ENCODE measurements at places on chromosomes 1 and 21.
A peak's percentile ranks its signal among the peaks of the same experiment; 100 is the strongest.

GRCh38 chr1:67110352-67110751 lies 24.4 kb downstream of the C1orf141 start:
- DNase-seq: no peak

DNA sequence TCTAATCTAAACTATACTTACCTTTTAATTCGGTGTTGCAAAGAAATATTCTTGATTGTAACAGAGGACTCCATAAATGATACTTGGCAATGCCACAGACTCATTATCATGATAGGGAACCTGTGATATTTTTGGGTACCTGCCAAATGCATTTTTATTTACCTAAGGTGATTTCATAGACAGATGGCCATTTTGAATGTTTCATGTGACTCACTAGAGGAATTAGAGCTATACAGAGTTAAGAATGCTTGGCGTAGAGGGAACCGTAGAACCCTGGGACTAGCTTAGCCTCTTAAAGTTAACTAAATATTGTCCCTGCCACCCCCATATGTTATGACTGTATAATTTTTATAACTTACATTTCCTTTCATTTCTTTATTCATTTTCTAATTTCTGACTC lies 136.1 kb downstream of the DISP1 start:
- no peak for DNase-seq

- no peak for DNase-seq
These were observed 62.5 kb downstream of the WDR64 start for GRCh38 chr1:241714321-241715218.

DNA sequence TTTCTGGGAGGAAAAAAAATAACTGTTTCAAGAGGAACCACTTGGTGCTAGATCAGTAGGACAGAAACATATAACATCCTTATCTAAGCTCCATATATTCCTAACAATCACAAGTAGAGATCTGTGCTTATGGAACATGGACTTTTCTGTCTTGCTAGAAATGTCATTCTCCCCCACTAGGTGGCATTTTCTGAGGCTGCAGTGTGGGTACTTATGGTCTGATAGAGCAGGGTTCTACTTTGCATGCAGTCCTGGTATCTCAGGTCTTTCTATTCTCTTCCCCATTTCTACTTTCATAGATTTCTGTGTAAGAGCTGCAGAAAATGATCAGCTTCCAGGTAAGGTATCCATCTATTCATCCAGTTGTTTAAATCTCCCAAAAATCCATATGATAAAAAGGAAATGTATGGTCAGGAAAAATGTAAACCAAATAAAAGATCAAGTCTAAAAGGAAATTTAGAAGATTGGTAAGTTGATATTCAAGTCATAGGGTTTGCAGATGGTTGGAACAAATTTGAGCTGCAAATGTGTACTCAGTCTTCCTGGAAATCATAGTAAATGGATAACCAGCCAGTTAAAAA lies 1.5 kb downstream of the ZNF684 start:
- no peak for DNase-seq

- no peak for DNase-seq
These were observed 1.6 kb downstream of the COL11A1 start for GRCh38 chr1:103106426-103107341.

DNA sequence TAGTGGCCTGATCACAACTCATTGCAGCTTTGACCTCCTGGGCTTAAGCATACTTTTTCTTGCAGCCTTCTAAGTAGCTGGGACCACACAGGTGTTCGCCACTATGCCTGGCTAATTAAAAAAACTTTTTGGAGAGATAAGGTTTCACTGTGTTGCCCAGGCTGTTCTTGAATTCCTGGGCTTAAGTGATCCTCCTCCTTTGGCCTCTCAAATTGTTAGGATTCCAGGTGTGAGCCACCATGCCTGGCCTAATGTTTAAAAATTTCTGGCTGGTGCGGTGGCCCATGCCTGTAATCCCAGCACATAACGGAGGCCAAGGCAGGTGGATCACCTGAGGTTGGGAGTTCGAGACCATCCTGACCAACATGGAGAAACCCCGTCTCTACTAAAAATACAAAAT lies 24.4 kb downstream of the YTHDF2 start:
- DNase-seq: no peak

DNA sequence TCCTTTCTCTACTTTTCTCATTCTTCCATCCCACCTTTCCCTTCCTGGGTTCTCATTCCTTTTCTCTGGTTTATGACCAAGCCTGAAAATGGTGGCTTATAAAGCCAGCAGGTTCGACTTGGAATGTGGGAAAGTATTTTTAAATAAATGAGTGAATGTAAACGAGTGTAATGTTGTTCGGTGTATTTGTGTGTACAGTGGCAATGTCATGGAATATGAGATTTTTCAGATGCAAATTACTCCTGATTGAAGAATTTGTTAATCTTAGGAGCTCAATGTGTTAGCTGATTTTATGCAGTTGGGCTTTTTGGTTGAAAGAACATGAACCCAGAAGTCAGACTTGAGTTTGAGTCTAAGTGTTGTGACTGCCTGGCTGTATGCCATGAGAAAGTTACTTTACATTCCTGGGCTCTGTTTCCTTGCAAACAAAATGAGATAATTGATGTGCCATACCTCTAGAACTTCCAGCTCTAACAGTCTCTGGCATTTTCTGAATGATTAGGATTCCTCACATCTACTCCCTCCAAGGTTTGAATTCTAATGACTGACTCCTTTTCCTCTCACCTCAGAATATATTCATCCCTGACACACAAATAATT lies 6.6 kb downstream of the SGIP1 start:
- no peak for DNase-seq

DNA sequence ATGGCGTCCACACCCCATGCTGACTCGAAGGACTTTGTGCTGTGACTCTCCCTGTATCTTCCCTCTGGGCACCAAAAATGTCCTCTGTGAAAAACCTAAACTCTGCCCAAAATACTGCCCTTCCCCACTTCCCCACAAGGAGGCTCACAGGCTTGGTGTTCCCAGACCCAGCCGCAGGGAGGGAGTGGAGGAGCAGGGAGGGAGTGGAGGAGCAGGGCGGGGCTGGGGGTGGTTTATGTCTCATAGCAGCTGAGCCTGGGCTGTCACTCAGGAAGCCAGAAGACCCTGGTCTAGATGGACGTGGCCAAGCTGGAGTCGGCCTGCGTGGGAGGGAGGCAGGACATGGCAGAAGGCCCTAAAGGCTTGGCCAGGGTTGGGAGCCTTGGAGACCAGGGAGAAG lies 461.7 kb downstream of the PTPRU start:
- no peak for DNase-seq

- no peak for DNase-seq
These were observed 56.4 kb upstream of the RUNX3 start for GRCh38 chr1:24986372-24986965.

- DNase-seq: no peak
These were observed 2.7 kb downstream of the EPHX1 start for GRCh38 chr1:225812488-225813213.

GRCh38 chr1:77282866-77283539 lies 1.2 kb downstream of the AK5 start:
- no peak for DNase-seq

DNA sequence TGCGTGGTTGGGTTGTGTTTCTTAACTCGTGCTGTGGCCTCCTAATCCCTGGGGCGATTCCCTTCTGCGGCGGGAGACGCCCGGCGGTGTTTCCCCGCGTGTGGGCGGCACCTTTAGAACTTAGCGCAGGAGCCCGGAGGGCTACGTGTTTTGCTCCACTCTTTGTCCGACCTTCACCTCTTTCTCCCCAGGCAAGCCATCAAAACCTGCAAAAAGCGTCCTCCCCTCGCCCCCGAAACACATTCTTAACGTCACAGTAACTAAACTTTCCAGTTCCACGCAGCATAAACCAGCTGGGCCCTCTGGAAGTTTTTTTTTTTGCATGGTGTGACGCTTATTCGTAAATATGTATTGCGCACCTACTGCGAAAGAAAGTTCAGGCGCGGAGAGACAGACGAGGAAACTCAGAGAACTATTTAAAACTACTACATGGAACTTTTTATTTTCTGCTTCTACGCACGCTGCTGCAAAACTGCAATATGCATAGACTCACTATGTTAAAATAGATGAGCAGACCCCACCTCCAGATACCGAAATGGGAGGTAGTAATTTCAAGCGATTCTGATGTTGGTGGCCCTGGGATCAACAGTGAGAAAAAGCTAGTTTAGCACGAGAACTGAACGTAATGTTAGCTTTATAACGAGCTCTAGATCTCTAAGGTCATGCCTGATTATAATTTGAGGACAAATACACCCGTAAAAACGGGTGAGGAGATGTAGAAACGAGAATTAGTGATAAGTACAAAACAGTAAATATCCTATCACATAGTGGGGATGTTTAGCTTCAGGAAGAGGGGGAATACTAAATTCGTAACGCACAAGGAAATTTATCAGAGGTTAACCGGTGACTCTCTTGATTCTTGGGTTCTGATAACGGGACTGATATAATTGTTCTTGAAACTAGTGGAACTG lies 920 bp downstream of the MTR start:
- DNase-seq: no peak

GRCh38 chr1:202599669-202600431 lies 110.4 kb downstream of the SYT2 start:
- DNase-seq: peak; percentile 71

GRCh38 chr1:44637702-44638411 lies 36.4 kb downstream of the TMEM53 start:
- no peak for DNase-seq

GRCh38 chr1:1758059-1758621 lies 20.1 kb downstream of the NADK start:
- DNase-seq: no peak

DNA sequence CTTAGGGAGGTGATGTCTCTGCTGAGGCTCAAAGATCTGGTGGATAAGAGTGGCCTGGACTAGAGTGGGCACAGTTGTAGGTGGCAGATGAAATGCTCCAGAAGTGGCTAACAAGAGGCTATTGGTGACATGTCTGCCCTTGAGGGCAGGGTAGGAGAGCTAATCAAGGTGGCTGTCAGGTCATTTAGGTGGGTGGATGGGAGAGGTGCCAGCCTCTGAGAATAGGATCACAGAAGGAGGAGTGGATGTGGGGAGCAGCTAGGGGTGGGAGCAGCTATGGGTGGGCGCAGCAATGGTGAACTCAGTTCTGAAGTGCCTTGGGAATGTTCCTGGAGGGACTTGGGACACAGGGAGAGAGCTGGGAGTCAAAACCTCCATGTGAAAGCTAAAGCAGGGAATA lies 142.0 kb upstream of the GRIK3 start:
- DNase-seq: no peak

DNA sequence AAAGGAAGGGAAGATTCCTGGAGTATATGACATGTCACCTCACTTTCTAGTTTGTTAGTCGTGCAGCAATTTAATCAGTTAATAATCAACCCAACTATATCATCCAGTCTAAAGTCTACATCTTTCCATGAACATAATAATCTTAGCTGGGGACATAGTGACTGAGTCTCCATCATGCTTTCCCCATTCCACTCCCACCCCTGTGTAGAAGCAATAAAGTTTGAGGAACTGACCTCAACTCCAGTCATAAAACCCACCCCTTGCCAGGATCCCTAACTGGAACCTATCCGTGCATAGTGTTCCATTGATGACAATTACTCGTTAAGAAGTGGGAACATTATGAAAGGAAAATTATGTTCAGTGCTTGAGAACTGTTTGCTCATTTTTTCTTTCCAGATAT lies 48.9 kb upstream of the MROH9 start:
- DNase-seq: no peak

All from AG04450 (cell line).